ENCODE measurements at places on chromosomes 3 and 15.

GRCh38 chr3:195021692-195022091, 249.3 kb downstream of the XXYLT1 start:
- DNase-seq: no peak

- DNase-seq: no peak
These were observed 70.8 kb upstream of the POMGNT2 start for GRCh38 chr3:43176666-43177065.

DNA sequence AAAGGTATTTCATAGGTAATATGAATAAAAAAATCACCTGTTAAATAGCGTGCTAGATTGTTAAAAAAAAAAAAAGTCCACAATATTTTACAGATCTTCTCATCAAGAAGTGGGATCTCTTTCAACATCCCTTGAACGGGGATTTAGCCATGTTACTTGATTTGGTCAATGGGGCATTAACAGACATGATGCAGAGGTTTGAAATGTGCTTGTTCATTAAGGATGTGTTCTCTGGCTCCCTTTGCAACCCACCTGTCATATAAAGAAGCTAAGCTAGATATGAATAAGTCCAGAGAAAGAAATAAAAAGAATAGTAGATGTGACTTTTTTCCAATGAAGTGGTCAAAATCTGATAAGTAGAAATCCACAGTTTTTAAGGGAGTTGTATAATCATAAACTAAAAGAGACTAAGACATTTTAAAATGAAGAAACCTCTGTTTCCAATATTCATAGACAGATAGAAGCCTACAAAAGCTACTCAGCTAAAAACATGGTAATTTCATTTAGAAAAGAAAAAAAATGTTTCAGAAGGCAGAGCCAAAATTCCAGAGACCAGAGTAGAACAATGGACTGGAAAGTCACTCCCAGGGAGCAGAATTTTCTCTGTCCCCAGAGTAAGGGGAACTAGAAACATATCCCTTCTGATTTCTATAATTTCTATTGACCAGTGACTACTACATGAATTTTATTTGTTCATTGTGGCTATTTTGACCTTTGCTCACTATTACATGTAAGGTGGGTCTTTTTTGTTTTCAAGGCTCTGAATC, 79.2 kb downstream of the PLSCR2 start:
- DNase-seq: no peak

DNA sequence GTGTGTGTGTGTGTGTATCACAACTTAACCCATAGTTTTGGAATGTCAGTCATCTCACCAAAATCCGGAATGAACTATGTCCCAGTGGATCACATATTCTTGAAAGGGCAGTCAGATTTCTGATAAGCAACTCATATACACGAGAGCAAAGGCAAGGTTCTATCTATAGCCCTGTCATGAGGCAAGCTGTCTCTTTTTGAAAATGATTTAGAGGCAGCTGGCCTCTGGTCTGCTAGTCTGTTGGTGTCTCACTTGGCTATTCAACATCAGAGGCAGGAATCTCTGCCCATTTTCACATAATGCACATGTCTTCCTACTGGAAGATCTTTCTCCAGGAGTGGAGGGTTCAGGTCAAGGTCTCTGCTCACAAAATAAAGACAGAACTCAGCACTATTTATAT, 79.8 kb downstream of the CNTN6 start:
- no peak for DNase-seq

GRCh38 chr3:110512961-110513360, 558.7 kb upstream of the NECTIN3 start:
- DNase-seq: no peak

DNA sequence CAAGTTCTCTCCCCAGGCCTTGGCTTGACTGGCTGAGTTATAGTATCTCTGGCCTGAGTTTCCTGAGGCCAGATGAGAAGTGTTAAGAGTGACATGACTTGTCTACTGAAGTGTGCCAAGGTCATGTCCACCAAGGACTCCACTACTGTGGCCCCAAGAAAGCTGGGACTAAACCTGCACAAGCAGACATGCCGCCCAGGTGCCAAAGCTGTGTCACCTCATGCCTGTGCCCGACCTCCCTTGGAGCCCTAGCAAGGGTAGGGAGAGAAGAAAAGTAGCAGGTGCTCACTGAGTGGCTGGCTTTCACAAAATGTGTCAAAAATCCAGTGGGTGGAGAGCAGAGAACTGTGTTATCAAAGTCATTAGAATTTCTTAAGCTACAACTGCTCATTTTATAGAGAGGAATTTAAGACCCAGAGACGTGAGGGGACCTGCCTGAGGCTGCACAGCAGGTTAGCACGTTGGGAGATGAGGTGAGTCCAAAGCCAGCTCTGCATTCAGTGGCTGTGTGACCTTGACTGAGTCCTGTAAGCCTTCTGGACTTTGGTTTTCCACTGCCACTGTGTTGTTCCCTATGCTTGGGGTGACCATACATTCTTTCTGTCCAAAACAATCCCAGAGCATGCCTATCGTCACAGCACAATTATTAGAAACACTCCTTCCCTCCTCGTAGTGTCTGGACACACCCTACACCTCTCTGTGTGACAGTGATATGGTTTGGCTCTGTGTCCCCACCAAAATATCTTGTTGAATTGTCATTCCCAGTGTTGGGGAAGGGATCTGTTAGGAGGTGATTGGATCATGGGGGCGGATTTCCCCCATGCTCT, 5.0 kb upstream of the LYSMD4 start:
- no peak for DNase-seq

DNA sequence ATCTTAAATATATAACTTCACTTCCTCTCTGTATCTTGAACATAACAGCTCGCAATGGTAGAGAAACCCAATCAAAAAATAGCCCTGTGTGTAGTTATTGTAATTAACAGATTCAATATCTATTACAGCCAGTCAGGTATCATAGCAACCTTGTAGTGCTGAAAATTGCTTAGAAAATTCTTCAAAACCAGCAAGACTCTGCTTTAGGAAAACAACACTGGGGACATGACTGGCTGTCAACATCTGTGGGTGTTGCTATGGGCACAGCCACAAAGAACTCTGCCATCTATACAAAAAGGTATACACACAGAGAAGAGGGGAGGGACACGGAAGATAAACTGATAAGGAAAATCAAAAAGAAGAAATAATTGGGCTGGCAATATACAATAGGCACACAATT, 101.2 kb downstream of the WDR72 start:
- DNase-seq: no peak

GRCh38 chr3:4841776-4842440, 137.3 kb upstream of the BHLHE40 start:
- DNase-seq: no peak

- no peak for DNase-seq
These were observed 173.0 kb upstream of the FRMD4B start for GRCh38 chr3:69558912-69559311.

DNA sequence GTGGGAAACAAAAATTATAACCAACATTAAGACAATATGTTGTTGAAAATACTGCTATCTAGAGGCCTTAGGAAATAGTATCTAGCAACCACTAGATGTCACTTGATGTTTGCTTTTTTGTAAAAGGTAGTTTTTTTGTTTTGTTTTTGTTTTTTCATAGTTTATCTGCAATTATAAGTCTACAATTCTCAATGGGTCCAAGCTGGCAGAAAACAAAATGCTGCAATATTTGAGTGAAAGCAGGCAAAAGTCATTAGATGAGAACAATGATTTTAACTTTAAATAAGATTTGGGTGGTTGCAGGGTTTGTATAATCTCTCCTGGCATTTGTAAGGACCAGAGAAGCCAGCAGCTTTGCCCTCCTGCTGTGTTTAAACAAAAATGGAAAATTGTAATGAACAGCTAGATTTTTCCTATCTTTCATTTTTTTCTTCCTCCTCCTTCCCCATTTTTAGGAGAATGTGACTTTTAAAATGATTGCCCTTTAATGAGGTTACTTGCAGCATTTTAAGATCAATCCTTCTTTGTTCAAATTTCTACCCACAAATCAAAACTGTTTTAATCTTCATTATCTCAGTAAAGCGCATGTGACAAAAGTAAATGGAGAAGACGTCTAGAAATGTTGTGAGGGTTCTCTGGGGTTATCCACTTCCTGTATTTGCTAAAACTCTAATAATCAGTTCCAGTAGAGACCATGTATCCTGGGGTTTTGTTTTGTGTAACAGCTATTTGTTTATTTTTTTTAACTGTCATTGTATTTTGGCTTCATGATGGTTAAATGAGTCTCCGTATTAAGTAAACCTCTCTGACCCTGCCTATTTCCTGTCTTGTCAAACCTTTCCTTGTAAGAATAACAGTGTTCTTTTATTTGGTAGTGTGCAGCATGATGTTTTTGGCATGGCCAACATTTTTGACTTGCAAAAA, 27.3 kb downstream of the DUT start:
- DNase-seq: no peak

GRCh38 chr3:177776661-177777101, 579.4 kb upstream of the TBL1XR1 start:
- DNase-seq: no peak

GRCh38 chr3:6097556-6097955, 763.4 kb upstream of the GRM7 start:
- DNase-seq: no peak
